EL (cell line): ENCODE measurements at places on chromosomes 11 and 22.

GRCh38 chr11:121417055-121417551, 35.0 kb upstream of the SORL1 start:
- DNase-seq, result peak; percentile 62

GRCh38 chr11:121214861-121215260, 77.7 kb upstream of the SC5D start:
- DNase-seq, result no peak

- peak; percentile 91 for DNase-seq
These were observed 210.0 kb downstream of the KIRREL3 start for GRCh38 chr11:126790550-126791081.

- peak; percentile 58 for DNase-seq
These were observed 19.4 kb upstream of the PHOX2A start for GRCh38 chr11:72263361-72263760.

GRCh38 chr11:47867823-47868222, 19.7 kb upstream of the NUP160 start:
- no peak for DNase-seq

DNA sequence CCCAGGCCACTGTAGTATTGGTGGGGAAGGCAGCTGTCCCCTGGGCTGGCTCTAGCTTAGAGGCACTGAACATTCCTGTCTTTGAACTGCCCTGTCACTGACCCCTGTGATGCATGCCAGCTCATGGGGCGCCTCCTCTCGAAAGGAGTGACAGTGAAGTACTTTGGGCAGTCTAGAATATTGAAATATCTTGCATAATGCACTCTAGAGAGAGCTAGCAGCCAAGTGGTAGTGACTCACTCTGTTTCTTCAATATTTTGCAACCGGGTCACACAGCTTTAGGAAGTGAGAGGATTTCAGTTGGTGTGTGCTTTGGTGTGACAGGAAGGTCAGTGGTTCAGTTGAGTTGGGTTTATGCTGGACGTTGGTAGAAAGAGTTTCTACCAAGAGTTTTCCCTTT, 35.5 kb upstream of the ST14 start:
- DNase-seq, result peak; percentile 85

DNA sequence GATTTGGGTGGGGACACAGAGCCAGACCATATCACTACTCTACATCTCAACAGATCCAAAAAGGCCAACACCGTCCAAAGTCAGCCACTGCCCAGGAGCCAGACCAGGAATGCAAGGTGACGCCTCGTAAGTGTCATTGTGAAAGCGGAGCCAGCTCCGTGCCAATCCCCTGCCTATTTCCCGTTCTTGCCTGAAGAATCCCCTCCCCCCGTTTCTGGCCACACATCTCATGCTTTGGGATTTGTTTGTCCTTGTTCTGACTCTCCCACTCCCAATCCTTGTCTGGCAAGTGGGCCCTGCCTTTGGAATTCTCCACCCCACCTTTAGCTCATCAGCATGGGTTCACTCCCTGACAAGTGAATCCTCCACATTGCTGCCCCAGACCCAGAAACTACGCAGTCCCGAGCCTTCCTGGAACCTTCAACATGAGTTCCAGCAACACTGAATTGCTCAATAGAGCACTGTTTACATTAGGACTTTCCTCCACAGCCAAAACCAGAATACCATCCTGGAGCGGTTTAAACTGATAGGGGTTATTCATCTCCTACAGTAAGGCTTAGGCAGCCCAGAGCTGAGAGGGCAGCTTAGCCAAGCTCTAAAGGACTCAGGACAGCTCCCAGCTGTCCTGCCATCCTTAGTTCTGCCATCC, 6.0 kb upstream of the SLC35C1 start:
- no peak for DNase-seq
